ENCODE measurements at places on chromosomes 4 and X.

- no peak for DNase-seq
These were observed 2.4 kb downstream of the SRD5A3 start for GRCh38 chr4:55348466-55348865.

DNA sequence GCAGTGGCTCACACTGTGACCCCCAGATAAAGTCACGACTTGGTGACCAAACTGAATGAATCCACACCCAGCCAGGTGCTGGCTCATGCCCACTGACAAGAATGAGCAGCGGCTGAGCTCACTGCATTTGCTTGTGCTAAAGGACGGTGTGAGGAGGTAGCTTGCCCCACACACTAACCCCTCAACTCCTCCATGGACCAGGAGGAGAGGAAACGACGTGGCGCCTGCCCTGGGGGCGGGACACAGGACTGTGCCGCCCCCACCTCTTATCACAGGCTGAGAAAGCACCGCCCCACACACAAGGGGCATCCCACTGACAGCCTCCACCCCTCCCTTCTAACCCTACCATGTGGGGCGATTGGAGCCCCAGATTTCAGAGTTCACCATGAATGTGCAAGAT, 43.0 kb downstream of the ZFYVE28 start:
- DNase-seq: no peak

DNA sequence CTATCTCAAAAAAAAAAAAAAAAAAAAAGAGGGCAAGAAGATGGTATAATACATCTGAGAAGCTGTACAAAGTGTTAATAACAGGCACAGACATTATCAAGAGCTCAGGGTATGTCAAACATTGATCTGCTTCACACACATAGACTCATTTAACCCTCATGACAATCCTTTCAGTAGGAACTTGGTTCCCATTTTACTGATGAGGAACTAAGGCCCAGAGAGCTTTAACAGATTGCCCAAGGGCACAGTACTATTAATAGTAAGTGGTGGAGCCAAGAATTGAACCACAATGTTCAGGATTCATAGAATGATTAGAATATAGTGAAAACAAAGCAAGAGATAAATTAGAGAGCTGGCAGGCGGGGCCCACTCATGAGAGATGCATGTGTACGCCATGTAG, 154.4 kb downstream of the EFHC2 start:
- no peak for DNase-seq

DNA sequence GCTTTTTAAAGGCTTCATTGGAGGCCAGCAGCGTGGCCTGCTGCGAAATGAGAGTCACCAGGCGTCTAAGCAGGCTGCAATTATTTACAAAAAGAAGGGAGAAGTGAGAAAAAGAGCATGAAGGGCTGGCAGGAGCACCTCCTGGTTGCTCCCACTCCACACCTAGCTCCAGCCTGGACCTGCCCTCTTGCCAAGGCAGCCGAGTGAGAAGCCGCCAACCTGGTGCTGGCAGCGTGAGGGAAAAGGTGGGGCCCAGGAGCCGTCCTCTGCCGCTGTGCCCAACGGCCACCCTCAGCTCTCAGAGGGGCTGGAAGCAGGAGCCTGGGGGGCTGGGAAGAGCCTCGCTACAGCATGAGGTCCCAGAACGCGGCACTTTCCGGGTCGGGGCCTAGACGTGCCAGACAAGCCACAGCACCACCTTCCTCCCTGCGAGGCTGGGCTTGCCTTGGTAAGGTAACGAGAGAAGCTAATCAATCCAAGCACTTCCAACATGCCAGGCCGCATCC, 16.3 kb downstream of the SLC6A8 start:
- DNase-seq: no peak

DNA sequence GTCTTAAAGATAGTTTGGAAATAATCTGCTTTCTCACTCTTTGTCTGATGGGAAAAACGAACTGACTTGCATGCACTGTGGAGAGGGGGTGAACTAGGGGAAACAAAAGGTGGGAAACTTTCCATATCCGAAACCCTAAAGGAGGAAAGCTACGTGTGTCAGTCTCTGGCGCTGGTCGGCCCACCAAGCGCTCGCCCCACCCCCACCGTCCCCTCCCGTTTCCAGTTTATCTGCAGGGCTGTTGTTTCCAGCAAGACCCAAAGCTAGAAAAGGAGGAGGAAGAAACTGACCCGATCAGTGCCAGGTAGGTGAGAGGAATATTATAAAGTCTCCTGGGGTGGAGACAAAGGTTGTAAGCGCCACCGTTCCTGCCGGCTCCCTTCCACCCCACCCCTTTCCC, 552 bp downstream of the TCEAL9 start:
- DNase-seq: no peak

DNA sequence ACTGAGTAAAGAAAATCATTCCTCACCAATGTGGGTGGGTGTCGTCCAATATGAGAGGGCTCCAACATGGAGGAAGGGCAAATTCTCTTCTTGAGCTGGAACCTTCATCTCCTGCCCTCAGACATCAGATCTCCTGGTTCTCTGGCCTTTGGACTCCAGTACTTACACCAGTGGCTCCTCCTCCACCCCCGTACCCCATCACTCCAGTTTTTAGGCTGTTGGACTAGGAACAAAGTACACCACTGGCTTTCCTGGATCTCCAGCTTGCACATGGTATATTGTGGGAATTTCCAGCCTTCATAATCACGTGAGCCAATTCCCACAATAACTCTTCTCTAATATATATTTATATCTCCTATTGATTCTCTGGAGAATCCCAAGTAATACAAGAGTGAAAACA, 196.9 kb downstream of the PDHA2 start:
- no peak for DNase-seq

DNA sequence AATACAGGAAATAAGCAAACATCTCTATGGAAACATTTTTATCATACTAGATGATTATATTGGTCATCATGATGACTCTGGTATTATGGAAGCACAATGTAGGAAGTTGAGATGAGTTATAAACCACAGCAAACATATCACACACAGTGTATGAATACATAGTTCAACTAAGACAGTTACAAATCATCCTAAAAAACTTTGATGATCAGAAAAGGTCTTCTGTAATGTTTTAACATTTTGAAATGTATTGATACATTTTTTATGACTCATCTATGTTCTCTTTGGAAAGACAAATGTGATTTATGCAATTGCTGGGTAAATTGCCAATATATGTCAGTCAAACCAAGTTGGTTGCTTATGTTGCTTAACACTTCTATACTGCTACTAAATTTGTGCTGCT, 4.8 kb downstream of the CXCL3 start:
- peak; percentile 79 for DNase-seq

- DNase-seq: no peak
These were observed 98.2 kb downstream of the USP46 start for GRCh38 chr4:52560844-52561280.

- DNase-seq: no peak
These were observed 1071.2 kb upstream of the ADGRL3 start for GRCh38 chr4:60128888-60129287.

DNA sequence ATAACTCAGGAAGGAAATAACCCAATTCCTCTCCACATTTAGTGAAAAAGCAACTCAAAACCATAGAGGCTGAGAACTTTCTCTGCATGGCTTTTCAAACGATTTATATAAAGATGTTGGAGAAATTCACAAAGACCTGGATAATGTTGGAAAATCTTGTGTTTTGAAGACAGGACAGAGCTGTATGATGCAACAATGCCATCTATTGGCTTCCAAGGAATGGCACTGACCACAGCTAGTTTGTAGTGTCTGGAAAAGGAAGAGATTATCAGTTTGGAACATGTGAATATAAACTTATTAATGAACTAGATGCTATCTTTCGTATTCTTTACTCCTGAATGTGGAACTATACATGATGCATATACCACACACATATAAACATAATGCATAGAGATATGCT, 503.6 kb downstream of the IL1RAPL1 start:
- DNase-seq: no peak

DNA sequence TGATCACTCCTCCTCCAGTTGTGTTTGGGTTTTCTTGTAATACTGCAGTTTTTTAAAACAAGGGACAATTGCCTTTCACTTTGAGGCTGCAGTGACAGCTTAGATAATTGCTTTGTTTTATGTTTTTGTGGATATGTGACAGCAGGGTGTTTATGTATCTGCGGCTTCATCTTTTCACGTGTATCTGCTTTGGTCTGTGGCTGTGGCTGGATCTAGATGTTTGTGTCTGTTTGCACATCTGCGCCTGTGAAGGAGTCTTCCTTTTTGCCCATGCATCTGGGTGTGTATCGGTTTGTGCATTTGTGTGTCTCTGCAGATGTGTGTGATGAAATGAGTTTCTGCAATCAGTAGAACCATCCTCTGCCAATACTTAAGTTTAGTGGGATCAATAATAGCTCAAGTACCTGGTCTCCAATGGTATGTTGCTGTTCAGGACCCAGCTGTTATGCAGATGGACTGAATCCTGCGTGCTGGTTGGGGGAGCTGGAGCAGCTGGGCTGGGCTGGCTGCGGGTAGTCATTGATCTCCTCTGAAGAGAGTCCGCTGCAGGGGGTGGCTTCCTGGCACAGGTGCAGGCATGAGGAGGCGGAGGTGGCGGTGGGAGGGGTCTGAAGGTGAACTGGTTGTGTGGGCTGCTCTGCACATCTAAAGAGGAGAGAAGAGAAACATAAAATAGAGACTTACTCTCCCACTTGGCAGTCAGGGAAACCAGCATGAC, 390.3 kb downstream of the SH2D1A start:
- no peak for DNase-seq

DNA sequence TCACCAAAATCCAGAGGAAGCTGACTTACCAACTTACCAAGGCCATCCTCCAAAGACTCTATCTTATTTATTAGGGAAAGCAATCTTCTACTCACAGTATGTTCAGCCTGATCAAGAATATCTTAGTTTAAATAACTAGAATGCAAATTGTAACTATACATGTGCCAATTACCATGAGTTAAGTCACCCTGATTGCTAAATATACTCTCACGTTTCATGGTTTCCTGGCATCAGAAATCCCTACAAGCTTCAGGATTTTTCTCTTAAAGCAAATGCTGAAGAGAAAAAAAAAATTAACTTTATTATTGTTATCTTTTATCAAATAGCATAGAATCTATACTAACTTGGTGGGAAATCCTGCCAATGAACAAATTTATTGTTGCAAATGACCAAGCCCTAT, 63.0 kb upstream of the MXD4 start:
- no peak for DNase-seq

- DNase-seq: no peak
These were observed 4.4 kb upstream of the DCTD start for GRCh38 chr4:182921608-182922007.

Measured in LHCN-M2 (cell line).